Endothelial cell of umbilical vein (primary cell): ENCODE measurements at places on chromosomes 3 and 15. TPM values are rescaled to one million over a fixed set of nuclear protein-coding genes. Genes with fewer than 3 reads are reported as not detected.

- no peak for DNase-seq
These were observed 302.2 kb upstream of the NR2E3 start for GRCh38 chr15:71508081-71508682.

ABCC5 gene
- polyA plus RNA-seq: 18.9 and 22.5 TPM in 2 replicates

IGSF11 gene
- not detected in 2 replicates for polyA plus RNA-seq

DNA sequence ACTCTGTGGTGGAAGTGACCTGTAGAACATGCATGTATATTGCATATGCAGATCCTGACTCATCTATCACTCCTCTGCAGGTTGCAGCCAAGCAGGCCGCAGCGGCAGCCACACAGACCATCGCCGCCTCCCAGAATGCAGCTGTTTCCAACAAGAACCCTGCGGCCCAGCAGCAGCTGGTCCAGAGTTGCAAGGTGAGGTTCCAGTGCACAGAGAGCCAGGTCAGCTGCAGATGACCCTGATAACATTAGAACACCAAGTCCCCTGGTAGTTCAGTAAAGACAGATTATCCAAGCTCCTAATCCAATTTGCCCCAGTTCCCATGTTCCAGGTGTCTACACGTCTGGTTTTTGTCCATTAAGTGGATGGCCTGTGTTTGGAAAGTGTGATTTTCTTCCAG, 325.1 kb upstream of the TPM1 start:
- no peak for DNase-seq

DNA sequence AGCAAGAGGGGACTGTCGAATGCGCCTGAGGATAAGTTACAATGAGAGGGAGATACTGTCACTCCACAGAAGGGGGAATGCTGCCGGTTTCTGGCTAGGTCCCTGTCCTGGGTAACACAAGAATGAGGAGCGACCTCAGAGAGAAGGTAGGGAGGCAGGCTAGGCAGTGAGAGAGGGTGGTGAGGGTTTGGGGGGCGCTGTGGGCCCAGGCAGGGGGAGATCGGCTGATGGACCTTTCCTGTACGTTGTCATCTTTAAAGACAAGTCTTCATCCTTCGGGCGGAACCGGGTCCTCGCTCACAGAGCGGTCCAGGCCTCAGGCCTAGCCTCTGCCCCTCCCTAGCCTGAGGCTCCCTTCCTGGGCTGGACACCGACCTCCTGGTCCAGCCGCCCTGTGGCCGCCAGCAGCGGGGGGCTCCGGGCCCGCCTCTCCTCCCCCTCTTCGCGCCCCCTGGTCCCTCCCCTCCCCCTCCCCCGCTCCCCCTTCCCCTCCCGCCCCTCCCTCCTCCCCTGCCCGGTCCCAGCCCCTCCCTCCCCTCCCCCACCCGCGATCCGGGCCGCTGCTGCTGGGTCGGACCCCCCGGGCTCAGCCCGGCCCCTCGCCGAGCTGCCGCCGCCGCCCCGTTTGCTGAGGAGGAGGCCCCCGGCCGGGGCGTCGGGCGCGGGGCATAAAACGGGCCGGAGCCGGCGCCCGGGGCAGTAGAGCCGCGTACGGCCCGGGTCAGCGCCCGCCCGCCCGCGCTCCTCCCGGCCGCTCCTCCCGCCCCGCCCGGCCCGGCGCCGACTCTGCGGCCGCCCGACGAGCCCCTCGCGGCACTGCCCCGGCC, at the start of gene CHRD:
Gene CHRD, plus strand, starts transcription at position 697 of the 827 bp plus-strand sequence. CDS start 265 bp downstream, outside the sequence.
- no peak for DNase-seq

GOLGA8S gene
- 0.02 and 0.04 TPM in 2 replicates for polyA plus RNA-seq

CPLX3 gene
- not detected in 2 replicates for polyA plus RNA-seq

WNT5A gene
- 0.08 and 0.16 TPM in 2 replicates for polyA plus RNA-seq

DNA sequence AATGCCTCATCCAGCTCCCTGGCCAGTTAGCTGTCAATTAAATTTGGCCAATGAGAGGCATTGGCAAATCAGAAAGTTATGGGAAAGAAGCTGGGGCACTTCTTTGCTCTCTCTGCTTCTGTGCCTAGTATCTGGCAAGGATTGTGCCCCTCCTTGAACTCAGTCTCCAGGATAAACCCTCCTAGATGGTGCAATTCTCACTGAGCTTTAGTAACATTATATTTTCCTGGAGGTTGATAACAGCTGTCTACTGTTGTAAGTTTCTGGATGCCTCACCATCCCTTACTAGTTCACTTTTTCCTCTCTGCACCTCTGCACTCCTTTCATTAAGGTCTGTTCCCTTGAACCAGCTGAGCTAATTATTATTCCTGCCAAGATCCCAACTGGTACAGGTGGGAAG, 329.5 kb downstream of the MFSD1 start:
- no peak for DNase-seq

DNA sequence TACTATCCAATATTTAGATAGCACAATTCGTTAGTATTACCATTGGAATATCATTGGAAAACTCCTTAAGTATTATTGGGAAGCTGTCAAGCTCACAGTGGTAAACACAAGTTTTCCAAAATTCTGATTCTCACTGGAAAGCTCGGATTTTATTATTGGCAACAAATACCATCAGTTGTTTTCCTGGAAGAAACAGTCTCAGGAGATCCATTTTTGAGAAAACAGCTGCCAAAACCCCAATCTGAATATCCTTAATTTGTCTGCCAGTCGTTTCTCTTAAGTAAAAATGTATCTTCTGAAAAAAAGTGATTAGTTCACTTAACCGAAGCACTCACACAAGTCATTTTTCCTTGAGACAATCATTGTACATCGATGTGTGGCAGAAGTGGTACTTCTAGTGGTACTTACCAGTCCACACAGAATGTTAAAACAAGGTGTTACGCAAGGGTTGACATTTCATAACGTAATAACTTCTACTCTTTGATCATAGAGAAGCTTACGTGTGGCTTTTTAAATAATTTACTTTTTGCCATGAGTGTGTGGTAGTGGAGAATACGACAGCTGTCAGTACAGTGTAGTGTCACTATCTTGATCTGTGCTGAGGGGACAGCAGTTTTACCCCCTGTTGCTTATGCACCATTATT, 74.9 kb downstream of the FAM43A start:
- DNase-seq: no peak

DNA sequence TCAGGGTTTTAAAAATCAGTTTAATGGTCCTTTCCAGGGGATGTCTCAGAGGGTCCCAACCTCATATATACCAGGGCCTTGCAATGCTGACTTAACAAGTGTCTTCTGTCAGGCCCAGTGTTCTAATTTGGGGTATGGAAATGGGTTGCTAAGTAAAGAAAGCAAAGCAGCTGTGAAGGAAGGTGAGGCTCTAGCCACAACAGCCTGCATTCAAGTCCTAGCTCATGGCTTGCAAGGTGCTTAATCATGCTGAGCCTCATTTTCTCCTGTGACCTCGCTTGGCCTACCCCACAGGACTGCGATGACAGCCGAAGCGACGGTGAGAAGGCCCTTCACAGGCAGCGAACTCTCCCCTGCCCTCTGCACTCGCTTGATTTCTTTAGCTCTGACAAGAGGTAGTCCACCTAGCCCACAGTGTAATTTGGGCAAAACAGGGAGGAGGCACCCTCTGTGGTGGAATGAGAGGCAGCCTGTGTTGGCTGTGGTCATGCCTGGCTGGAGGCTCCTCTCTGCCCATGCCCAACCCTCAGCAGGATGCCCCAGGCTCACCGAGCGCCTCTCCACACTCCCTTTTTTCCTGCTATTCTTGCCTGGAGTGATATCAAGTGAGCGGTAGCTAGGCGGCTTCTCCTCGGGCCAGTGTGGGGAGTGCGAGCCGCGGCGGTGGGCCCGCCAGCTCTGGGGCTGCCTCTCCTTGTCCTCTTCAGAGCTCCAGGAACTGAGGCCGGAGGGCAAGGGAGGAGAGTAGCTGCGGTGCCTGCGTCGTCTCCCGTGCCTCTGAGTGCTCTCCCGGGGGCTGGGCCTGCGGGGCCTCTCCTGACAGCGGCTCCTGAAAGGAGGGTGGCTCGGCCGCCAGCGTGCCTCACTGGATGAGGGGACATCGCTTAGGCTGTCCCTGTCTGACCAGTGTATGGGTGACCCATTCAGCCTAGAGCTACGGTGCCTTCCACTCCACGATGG, 29.2 kb downstream of the ILDR1 start:
- DNase-seq: no peak

DNA sequence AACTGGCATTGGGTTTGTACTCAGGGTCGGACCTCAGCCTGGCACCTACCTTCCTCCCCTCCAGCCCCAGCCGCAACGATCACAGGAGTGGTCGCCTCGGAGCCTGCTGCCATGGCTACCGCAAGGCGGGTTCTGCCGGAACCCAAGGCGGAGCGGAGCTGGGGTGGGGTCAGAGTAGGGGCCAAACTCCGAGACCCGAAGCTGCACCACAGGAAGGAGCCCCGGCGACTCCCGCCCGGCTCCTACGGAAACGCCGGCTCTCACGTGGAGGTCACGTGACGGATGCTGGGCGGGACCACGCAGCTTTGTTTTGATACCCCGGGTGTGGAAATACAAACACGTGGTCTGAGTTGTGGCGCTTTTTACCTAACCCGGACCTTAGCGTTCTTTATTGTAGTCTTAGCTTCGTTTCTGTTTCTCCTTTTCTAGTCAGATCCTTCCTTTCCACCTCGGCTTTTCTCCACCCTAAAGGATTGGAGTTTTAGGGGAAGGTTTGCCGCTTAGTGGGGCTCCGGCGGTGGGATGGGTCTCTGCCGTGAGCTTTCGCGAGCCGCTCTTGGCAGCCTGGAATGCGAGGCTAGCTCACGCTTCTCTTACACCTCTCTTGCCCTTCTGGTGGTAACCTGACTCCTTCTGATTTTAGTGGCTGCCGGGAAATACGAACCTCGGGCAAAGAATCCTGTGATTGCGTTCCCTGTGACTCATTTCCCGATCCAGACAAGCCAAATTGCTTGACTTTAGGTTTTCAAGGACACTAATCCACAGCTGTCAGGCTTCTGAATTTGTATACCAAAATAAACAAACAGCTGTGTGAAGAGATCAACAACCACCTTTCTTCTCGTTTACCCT, at the start of gene HSPBAP1:
Gene HSPBAP1, minus strand, starts transcription at position 264 of the 849 bp plus-strand sequence. Its CDS starts 151 bp downstream, at position 113.
- peak; percentile 96 for DNase-seq

DNA sequence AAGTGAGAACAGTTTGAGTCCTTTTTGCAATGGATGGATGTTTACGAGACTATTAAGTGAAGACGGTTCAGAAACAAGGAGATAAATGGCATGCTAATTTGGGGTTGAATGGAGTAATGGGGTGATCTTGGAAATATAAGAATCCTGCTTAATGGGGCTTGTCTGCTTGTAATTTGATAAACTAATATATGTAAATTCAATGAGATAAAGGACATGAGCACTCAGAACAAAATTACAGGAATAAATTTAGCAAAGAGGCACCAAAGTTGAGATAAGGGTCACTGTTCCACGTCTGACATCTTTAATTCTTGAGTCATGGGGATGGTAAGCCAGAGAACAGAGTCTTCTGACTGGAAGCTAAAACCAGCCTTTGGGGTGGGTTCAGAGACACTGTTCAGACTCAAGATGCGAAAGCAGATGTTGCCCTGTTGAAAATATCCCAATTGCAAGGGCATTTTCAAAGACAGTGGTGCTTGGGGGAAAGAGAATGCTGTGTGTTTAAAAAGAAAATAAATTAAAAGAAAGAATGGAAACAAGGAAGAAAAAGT, 67.8 kb upstream of the CHRNB4 start:
- no peak for DNase-seq

DNA sequence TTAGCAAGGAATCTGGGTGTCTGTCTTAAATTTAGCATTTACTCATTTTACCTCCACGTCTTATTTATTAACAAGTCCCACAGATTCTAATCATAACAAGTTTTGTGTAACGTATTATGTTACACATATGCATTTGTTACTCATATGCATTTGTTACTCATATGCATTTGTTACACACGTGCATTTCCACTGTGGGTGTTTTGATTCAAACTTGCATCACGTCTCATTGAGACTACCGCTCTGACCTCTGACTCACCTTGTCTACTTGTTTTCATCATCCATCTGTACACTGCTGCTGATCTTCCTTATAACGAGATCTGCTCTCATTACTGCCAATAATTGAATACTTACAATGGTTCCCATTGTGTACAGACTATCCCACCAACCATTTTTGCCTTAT, 1141.4 kb downstream of the TBL1XR1 start:
- no peak for DNase-seq

- no peak for DNase-seq
These were observed 4.3 kb upstream of the FNDC3B start for GRCh38 chr3:172034786-172035685.

CA12 gene
- polyA plus RNA-seq: 1.1 and 1.4 TPM in 2 replicates

DNA sequence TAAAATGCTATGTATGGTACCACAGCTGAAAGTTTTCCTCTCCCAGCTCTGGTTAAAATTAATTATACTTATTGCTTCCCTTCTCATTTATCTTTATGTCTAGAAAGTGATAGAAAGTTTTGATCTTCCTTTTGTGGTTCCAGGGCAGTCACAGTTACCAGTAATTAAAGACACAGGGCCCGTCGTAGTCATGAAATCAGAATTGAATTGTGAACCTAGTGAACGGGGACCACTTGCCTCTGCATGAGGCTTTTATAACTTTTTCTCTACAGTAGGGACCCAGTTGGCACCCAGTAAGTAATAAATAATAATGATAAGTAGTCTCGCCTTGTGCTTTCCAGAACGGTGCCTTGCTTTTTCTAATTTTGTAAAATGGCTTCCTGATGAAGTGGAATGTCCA, 231.7 kb upstream of the SATB1 start:
- no peak for DNase-seq

GRCh38 chr3:185511711-185512110, 12.9 kb upstream of the TMEM41A start:
- DNase-seq: no peak

CLK3 gene
- polyA plus RNA-seq: 97.9 and 121 TPM in 2 replicates

- no peak for DNase-seq
These were observed 44.3 kb upstream of the POLR2M start for GRCh38 chr15:57662091-57662744.

GRCh38 chr3:13620281-13620680, 71.4 kb downstream of the FBLN2 start:
- DNase-seq: no peak

GRCh38 chr3:61808526-61808925, 247.2 kb downstream of the PTPRG start:
- no peak for DNase-seq

GRCh38 chr15:85307687-85308045, 72.7 kb upstream of the AKAP13 start:
- DNase-seq: no peak

KBTBD8 gene
- polyA plus RNA-seq: 0.25 and 0.26 TPM in 2 replicates

DNA sequence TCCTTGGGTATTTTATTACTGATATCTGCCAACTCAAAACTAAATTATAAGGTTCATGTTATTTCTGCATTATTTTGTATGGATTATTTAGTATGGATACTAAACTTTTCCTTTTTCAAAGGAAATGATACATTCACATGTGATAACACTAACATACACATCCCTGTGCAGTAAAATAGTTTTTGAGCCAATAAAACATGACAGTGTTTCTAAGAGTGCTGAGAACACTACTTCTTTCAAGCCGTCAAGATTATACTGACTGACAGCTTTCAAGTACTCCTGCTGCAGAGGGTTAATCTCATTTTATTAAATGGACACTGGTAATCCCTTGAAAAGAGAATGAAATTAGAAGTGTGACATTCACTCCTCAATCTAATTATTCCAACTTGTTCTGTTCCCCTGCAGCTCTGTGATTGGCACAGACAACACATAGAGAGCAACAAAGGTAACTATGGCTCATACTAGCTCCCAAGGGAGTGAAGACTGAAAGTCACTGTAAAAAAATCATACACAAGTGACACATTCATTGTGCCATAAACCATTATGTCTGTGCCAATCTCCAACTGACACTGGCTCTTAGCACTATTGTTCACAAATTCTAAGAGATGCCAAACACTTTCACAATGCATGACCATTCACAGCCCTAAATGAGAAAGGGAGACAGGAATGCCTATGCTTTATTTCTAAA, 468.6 kb downstream of the SHQ1 start:
- DNase-seq: peak; percentile 24

GRCh38 chr15:20344601-20345400, 196.8 kb downstream of the GOLGA6L6 start:
- no peak for DNase-seq

- no peak for DNase-seq
These were observed 139.1 kb upstream of the EIF1B start for GRCh38 chr3:40170395-40170794.
